ENCODE measurements at places on chromosomes 7 and 10.

GRCh38 chr7:95229301-95229700, 95.0 kb downstream of the PON1 start:
- no peak for DNase-seq

- no peak for DNase-seq
Observed at GRCh38 chr10:102682981-102683380, 31.2 kb downstream of the ARL3 start.

DNA sequence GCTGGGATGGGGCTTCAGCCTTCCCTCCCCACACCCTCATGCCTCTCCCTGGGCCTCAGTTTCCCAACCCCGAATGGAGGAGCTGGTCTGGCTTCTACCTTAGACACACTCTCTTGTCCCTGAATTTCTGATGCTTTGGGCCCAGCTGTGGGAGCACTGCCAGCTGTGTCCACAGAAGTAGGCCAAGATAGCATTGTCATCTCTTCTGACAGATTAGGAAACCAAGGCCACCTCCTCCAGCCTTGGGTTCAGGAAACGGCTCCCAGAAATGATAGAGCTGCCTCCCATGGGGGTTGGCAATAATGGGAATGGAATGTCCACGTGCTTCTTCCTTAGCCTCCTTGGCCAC, 1.3 kb downstream of the PPIF start:
- DNase-seq = no peak

GRCh38 chr10:23585186-23585585, 146.3 kb downstream of the OTUD1 start:
- no peak for DNase-seq

DNA sequence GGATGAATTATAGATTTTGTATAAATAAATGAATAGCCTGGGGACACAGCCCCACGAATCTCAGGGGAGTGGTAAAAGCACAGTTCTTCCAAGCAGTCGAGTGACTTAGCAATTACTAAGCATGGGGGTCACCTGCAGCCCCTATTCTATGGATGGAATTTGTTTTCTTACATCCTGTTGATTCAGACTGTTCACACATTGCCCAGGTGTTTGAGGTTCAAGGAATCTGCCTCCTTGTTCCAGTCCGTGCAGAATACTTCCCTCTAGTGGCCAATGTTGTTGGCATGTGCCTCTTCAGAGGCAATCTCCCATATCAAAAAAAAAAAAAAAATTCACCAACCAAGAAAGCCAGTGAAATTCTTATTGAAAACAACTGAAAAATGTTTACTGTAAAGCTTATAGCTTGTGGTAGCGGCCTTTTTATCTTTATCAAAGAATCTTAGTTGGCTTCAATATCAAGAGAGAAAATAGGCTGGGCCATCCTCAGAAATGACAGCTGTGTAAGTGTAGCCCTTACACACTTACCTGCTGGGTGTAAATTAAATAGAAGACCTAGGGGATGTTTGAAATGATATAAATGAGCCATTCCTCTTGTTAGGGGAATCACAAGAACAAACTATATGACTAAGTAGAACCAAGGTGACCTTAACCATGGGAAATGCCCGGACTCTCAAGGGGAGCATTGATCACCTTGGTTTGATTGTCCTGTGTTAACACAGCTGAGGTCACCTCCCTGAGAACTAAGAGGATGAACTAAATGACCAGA, 7.8 kb downstream of the LIPM start:
- peak; percentile 71 for DNase-seq

- no peak for DNase-seq
Observed at GRCh38 chr10:31515819-31516402, 196.9 kb downstream of the ZEB1 start.

DNA sequence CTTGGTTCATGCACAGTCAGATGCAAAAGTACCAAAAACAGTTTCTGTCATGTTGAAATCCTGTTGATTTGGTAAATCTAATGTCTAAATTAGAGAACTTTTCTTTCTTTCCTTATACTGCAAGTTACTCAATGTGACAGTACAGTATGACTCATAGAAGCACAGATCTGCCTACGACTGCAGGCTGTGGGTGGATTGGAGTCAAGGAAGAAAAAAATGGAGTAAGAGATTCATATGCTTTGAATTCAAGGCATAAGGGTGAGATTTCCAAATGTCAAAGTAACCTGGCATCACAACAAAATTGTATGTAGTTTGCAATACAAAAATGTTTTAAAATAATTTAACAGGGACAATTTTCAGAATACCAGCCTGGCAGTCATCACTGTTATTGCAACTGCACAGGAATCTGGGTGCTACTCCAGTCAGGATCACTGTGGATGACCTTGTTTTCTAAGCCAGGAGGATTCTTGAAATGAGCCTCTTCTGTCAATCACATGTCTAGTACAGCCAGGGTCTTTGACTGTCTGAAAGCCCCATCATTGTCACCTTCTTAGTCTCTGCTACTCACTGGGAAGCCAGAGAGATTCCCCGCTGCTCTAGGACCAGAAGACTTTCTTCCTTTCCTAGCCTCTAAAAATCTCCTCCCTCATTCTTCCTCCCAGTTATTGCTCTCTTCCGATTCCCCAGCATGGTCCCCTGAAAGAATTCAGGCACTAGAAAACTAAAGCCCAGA, 83.6 kb downstream of the CD36 start:
- DNase-seq = peak; percentile 54

DNA sequence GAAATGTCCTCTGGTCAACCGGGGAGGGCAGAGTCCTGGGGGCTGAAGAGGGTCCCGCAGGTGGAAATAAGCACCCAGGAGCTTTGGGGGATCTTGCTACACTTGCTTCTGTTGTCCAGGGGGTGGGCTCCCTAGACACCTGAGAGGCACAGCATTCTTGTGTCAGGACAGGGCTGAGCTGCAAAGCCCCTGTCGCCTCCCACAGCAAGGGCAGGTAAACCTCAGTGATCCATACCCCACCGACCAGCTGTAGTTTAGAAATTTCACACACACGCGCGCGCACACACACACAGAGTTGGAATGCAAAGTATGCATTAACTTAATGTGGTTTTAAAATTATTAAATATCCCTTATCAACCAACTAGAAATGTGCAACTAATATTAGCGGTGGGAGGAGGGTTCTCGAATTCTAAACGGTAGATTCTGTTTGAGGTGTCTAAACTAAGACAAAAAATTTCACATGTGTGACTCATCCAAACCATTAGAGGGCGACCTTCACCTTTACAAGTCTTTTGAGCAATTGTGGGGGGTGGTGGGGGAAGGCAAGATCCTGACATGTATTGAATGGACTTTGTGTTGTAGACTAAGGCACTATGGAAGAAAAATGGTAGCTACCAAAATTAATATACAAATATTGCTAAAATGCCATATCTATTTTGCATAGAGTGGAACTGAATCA, 34.3 kb upstream of the PTF1A start:
- DNase-seq = no peak

DNA sequence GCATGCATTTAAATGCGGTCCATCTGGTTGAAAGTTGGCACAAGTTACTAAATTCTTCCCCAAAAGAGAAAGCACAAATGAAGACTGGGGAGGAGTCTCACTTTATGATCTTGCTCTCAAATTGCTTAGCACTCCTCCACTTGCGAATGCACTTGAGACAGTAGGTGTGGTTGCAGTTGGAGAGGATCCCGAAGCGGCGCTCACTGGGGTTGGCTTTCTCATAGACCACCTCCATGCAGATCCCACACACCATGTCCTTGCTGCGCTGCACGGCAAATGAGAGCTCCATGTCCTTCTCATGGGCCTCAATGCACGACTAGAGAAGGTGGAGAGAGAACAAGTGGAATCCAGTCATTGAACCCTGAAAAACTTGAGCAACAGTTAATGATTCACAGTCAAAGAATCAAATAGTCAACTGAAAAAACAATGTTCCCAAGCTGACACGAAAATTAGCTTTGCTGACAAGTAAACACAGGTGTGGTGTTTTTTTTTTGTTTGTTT, 22.7 kb downstream of the MKRN1 start:
- no peak for DNase-seq

GRCh38 chr7:103423467-103424179, 22.4 kb downstream of the SLC26A5 start:
- DNase-seq = no peak

DNA sequence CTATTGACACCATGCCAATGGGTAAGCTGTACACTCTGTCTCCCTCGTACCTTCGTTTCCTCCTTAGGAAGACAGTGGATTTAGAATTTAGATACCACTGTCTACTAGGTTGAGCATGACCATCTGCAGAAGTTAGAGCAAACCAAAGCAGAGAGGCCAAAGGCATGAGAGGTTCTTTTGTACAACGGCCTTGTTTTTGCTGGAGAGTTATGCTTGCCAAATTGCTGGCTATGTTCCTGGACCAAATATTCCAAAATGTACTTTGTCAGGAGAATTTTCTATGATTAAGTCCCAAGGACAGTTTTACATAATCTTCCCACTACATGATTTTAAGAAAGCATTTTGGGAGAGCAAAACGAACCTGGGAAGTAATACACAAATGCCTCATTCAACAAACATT, 47.9 kb upstream of the PLCE1 start:
- DNase-seq = no peak

GRCh38 chr7:125675640-125676039, 746.0 kb upstream of the POT1 start:
- no peak for DNase-seq

DNA sequence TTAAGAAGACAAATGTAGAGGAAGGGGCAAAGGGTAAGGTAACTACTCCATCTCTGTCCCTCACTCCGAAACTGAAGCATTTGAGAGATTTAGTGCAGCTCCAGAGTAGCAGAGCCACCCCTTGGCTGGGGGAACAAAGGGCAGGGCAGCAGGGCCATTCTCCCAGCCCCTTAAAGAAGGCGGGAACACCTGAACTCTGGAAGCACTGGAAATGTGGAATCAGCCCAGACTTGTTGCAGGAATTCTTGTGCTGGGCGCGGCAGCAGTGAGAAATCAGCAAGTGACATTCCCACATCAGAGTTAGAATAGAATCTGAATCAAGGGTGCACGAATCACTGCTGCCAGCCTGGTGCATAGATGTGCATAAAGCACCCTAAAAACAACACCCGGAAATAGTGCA, 34.4 kb upstream of the GRM8 start:
- DNase-seq = no peak

DNA sequence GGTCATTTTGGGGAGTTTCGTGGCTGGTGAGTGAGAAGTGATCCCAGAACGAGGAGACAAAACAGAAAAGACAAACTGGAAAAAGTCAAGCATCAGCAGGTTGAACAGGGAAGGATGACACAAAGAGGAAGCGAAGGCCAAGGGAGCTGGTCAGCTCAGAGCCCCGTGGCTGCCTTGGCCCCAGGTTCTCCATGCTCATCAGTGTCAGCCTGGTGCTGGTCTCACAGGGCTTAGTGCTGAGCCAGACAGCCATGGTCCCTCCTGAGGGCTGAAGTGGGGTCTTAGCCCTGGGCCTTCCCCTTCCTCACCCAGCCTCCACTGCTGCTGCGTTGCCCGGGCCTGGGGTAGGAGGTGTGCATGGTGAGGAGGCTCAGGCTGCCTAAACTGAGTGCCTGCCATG, 183.6 kb downstream of the PFKFB3 start:
- DNase-seq = no peak

- DNase-seq = no peak
Observed at GRCh38 chr10:108187408-108188012, 1023.0 kb upstream of the SORCS1 start.

DNA sequence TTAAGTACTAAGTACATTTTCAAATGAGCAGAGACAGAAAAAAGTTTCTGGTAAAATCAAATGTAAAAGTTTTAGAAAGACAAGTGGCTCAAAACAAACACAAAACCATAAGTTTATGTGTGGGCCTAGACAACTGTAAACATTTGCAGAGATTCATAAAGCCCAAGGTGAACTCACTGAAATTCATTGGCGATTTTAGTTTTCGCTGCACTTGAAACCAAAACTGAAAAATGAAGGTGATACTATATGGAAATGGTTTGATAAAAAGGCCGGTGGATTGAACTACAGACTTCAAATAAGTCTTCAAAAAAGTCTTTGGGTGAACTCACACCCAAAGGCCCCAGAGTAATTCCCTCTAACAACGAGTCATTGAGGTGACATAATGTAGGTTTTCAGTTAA, 1184.9 kb upstream of the C7orf33 start:
- no peak for DNase-seq

DNA sequence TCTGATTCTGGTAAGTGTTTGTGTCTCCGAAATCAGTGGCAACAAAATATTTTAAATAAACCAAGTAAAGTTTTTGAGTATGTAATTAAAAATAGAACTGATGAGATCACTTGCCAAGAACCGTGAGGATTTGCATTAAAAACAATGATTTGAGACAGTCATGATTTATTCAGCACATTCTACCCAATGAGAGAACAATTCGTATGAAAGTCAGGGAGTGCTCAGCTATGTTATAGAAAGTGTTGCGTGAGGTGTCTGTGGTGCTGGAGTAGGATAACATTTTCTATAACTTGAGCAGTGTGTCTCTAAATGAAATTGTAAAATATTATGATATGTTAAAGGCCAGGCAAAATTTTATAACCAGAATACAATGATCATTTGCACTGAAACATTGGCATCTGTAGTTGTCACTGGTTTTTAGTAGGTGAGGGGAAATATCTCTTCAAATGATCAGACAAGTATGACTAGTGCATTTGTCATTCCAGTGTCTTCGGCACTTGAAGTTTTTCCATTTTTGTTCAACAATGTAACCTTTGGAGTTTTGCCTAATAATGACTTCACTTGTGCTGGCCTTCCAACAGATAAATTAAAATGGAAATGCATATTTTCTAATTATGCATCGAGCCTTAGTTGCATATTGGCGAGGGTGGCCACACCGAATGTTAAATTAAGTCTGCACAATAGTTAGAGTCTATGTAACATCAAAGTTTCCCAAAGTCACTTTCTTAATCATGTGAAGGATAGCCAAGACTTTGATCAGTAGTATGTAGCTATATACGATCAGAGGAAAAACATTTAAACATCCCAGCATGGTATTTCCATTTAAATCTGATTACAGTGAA, 335.9 kb downstream of the GFRA1 start:
- peak; percentile 50 for DNase-seq
